Left lung (tissue), 14 donors: ENCODE measurements at places on chromosomes 4 and X. TPM values are rescaled to one million over a fixed set of nuclear protein-coding genes. Genes with fewer than 3 reads are reported as not detected.

Gene SRPX2
- 25.1 TPM for total RNA-seq

Gene BEND2
- total RNA-seq = not detected

DNA sequence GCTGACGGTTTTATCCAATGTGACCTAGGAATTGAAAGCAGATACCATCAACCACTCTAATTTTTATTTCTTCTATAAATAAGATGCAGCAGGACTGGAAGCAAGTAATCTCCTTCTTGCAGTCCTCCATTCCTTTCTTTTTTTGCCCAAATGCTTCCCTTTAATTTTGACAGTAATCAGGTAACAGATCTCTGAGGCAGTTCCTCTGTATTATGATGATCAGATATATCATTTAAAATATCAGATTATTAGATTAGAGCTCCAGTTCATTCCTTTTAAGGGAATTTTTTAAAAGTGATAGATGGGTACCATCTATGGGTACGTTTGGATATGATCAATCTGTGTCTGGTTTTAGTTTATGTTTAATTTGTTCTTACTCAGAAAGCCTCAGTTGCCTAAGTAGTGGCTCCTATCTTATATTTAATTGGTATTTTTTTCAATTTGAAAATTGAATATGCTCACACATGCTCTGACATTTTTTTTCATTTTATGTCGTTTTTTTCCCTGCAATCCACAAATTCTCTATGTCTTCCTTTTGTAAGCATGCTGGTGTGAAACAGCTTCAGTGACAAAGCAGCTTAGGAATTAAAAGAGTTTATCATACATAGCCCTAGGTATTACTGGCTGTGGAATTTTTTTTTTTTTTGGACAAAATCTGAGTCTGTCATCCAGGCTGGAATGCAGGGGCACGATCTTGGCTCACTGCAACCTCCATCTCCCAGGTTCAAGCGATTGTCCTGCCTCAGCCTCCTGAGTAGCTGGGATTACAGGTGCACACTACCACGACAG, 73.7 kb upstream of the ANK2 start:
- no peaks in the 10 kb centered on the region for H3K27me3 ChIP-seq
- no peak overlapping the region for H3K27ac ChIP-seq
- H3K4me1 ChIP-seq = no peaks in the 10 kb centered on the region

DNA sequence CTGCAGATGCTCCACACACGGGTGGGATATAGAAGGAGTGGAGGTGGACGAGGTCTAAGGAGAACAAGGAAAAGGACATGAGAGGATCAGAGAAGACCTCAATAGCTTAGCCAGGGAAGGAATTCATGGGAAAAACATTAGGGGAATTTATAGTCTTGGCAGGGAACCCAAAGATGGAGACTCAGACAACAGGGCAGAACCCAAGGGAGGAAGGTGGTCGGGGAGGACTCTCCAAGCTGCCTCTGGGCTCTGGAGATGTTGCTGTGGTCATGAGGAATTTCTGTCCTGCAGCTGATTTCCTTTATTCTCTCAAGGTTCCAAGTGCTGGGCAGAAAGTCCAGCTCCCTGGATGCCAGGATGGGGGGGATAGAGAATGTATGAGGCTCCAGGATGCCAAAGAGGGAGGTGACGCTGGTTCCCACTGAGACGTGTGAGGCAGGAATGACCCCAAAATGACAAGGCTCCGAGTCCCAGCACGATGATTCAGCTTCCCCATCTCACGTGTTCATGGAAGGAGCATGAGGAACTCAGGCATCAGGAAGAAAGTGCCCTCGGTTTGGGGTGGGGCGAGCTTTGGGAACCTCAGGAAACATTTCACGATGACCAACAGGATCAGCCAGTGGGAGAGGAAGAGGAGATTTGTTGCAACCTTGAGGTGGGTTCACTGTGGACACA, 57.0 kb upstream of the PPP2R3B start:
- H3K4me1 ChIP-seq = no peaks in the 10 kb centered on the region
- no peak overlapping the region for H3K27ac ChIP-seq
- H3K4me3 ChIP-seq = no peak overlapping the region
- no peak for DNase-seq
- no peaks in the 10 kb centered on the region for H3K36me3 ChIP-seq

DNA sequence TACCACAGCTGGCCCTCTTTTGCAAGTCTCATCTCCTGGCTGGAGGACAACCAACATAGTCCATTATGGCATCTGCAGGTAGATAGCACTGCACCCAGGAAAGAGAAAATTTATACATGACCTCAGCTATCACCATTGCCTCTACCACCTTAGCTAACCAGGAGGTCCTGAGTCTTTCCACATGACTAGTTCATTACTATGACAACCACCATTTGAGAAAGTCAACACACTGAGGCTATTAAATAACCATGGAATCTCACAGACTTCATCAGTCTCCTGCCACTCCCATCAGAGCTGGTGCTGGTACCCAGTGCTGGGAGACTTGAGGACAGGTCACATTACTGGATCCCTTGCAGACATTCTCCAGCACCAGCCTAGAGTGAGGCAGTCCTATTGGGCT, 285.9 kb downstream of the GBA3 start:
- H3K4me1 ChIP-seq = no peaks in the 10 kb centered on the region
- H3K27ac ChIP-seq = no peak overlapping the region
- H3K27me3 ChIP-seq = no peaks in the 10 kb centered on the region
- no peaks in the 10 kb centered on the region for H3K36me3 ChIP-seq
- no peak for DNase-seq

DNA sequence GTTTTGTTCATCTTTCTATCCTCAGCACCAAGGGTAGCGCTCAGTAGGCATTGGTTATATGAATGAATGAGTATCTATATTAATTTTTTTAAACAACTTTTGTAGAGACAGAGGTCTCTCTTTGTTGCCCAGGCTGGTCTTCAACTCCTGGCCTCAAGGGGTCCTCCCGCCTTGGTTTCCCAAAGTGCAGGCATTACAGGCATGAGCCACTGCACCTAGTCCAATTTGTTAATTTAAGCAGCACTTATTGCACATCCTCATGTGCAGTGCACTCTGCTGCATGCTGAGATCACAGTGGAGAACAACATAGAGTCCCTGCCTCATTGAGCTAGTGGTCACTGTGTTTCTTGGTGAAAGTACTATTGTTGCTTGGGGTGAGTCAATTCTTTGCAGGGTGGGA, 94.4 kb downstream of the NHSL2 start:
- no peak for DNase-seq
- H3K4me1 ChIP-seq = peaks cover 5% of the 10 kb centered on the region
- H3K27me3 ChIP-seq = no peaks in the 10 kb centered on the region

- no peak for DNase-seq
- no peaks in the 10 kb centered on the region for H3K36me3 ChIP-seq
Measured at GRCh38 chrX:130262231-130262630, 6.5 kb downstream of the ZNF280C start.

Gene ATP8A1
- 60.9 TPM for total RNA-seq
